CD4-positive, alpha-beta T cell treated with Interleukin-21 for 1 hour (primary cell): ENCODE measurements at places on chromosomes 7 and 10.

DNA sequence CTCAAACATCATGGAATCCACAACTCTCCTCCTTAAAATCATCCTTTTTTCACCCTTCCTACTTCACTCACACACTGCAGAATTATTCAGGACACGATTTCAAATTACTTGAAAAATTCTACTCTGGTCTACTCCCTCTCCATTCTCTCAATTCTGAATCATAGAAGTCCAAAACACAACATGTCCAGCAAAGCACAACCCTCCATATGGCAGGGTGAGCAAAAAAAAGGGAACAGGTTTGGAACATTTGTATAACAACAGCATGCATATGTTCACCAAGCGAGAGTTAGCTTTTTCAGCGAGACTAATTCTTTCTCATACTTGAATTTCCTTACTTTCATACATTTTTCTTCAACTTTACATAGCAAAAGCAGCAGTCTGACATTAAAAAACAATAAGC lies 73.4 kb downstream of the ABI1 start:
- no peak for DNase-seq

- DNase-seq, result peak; percentile 3
Measured at GRCh38 chr7:152025937-152026890, 740 bp downstream of the GALNT11 start.

DNA sequence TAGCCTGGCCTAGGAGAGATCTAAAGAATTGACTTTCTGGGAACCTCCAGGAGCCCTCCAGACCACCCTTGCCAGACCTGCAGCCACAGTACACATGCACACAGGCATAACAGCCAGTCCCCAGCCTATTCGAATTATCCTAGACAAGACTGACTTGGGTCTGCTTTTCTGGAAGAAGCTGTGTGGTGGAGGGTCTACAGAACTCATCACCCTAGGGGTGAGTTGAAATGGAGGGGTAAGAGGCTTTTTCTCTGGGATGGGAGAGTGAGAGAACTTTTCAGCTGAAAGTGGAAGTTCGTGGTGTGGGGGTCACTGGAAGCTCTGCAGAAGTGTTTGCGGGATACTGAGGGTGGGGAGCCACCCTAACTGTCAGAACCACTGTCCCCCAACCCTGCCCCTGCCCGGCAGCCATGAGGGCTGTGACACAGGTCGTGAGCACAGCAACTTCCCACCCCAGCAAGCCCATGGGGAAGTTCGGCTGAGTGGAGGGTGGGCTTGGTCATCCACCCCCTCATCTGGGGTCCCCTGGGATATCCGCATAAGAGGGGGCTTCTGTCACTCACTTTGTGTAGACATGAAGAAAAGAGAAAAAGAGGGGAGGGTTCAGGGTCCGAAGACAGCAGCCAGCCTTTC lies 7.8 kb downstream of the TLX1 start:
- no peak for DNase-seq

DNA sequence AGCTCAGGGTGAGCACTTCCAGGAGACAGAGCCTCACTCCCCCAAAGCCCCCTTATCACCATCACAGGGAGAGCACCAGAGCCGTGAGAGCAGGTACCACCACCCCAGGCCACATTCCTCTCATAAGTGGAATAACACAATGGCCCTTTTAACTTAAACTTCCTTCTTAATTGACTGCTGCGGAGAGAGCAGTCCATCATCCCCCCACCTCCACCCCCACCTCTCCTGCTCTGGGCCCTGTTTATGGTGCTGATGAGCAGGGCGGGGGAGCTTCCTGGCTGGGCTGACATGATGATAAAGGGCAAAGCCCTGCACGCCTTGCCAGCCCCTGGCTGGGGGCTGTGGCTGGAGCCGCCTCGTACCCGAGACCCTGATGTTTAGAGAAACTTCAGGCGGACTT lies 81.4 kb upstream of the PODXL start:
- DNase-seq, result no peak

DNA sequence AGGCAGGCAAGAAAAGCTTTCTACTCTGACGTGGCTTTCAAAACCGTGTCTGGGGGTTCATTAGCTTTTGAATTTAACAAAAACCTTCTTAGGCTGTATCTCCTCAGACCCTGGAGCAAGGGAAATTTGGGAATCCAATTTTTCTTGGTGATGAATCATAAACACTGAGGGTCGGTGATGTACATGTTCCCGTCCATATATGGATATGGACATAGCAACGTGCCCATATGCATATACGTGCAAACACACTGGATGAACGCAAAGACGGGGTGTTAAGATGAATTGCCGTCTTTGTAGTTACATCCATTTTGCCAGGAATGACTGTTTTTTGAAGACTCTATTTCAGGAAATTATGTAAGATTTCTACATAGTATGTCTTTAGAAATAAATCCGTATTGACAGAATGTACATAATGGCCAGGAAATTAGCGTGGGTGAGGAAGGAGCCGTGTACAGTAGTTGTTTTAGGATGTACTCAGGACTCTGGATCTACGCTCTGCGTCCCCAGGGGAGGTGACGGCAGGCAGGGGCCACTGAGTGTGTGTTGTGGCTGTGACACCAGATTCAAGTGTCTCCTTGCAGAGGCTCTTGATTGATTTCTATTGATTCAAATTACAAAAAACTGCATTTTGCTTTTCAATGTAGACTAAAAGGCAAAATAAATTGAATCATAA lies 238.2 kb downstream of the DNAJB6 start:
- DNase-seq, result no peak
